ENCODE measurements at places on chromosomes 7 and 10. TPM values are rescaled to one million over a fixed set of nuclear protein-coding genes. Genes with fewer than 3 reads are reported as not detected.

- DNase-seq, result no peak
Observed at GRCh38 chr7:142506601-142507000, 242.7 kb upstream of the PRSS1 start.

Gene LZTS2
- total RNA-seq, result 86.6 TPM

- DNase-seq, result no peak
Observed at GRCh38 chr7:33497051-33497450, 367.7 kb downstream of the BBS9 start.

Gene HERC4
- total RNA-seq, result 50.5 TPM

Gene ASAH2
- total RNA-seq, result 5.4 TPM

Data from type B pancreatic cell (in vitro differentiated cells).